ENCODE measurements at places on chromosomes 2 and 18. TPM values are rescaled to one million over a fixed set of nuclear protein-coding genes. Genes with fewer than 3 reads are reported as not detected.

CCDC138 gene
- 12.8 TPM for total RNA-seq

MEP1B gene
- not detected for total RNA-seq

APLF gene
- total RNA-seq = 4.0 TPM

ASB18 gene
- not detected for total RNA-seq

SERPINB12 gene
- not detected for total RNA-seq

NYAP2 gene
- not detected for total RNA-seq

PTPRN gene
- 0.11 TPM for total RNA-seq

CROCC2 gene
- total RNA-seq = not detected

ACKR3 gene
- total RNA-seq = 0.90 TPM

SNED1 gene
- total RNA-seq = 1.8 TPM

SLC23A3 gene
- total RNA-seq = 2.3 TPM

SAG gene
- not detected for total RNA-seq

- DNase-seq = no peak
These were observed 2.9 kb upstream of the RRM2 start for GRCh38 chr2:10119601-10120157.

DNA sequence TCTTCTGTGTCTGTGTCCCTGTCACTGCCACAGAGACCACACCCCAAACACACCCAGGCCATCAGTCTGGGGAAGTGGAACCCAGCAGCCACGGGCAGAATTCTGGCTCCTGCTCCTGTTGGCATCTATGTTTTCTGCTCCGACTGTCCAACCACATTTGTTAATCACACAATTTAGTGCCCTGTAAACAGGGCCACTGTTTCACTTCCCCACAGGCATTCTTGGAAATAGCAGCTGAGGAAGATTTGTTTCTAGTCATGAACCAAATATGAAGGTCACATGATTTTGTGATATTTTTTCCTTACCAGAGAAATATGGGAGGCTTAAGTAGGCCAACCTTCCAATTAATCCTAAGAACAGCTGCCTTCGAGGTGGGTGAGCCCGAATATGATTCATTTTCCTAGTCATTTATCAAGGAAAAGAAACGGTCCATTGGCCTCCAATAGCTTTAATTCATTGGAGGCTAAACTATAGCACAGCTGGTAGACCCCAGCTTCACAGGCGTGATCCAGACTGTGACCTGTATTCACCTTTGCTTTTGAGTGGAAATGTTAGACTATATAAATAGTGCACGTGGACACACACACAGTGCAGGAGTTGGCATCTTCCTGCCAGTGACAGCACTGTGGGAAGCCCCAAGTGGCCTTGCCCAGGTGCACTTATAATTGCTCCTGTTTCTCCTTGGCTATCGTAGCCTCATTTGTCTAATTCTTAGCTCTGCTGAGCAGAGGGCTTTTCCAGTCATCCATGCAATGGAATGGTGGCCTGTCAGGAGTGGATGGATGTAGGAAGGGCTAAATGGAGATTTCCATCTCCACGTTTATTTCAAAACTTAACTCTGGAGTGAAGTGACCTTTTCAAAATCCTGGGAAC is 267.9 kb downstream of the LPIN1 start:
- DNase-seq = no peak

GRCh38 chr2:161124201-161124600 is 36.0 kb upstream of the TANK start:
- no peak for DNase-seq

DNA sequence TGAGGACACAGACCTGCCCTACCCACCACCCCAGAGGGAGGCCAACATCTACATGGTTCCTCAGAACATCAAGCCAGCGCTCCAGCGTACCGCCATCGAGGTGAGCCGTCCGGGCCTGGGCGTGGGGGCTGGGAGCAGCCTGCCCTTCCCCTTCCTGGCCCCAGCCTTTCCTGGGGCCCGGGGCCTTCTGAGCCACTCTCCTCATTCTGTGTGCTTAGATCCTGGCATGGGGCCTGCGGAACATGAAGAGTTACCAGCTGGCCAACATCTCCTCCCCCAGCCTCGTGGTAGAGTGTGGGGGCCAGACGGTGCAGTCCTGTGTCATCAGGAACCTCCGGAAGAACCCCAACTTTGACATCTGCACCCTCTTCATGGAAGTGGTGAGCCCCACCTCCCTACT is 157.9 kb downstream of the DYSF start:
- DNase-seq = no peak

- DNase-seq = no peak
These were observed 635.7 kb downstream of the NRXN1 start for GRCh38 chr2:50396298-50396631.

GRCh38 chr2:239198221-239198620 is 202.6 kb downstream of the HDAC4 start:
- no peak for DNase-seq

GRCh38 chr2:200578778-200579177 is 7.0 kb upstream of the AOX1 start:
- DNase-seq = no peak

- DNase-seq = no peak
These were observed 27.0 kb upstream of the MTX2 start for GRCh38 chr2:176242276-176242675.

DNA sequence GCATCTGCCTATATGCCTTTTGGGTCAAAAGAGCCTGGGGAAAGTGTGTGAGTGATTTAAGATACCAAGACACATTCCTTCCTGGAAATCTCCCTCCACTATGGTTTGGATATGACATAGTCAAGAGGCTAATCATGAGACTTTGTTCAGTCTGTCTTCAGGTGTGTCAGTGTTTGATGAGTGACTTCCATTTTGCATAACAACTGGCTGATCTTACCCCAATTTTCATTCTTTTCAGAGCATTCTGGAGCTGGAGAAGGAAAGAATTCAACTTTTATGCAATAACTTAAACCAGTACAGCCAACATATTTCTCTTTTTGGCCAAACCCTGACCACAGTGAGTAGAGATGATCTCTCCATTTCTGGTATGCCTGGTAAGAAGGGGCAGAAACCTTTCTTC is 39.4 kb downstream of the SPC25 start:
- DNase-seq = no peak

DNA sequence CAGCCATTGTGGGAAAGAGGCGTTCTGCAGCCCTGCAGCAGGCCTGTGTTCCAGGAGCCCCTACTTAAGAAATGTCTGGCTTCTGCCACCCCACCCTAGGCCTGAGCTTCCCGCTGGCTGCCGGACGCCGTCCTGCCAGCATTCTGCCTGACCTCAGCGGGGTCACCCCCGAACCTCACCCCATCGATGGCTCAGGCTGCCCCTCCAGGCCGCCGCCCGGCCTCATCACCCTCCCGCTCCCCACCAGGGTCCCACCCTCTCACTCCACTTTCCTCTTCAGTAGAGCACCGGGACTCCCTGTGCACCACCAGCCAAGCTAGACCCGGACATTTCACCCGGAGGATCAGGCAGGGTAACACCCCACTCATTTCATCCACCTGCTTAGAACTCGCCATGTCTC is 73.6 kb upstream of the SALL3 start:
- no peak for DNase-seq

DNA sequence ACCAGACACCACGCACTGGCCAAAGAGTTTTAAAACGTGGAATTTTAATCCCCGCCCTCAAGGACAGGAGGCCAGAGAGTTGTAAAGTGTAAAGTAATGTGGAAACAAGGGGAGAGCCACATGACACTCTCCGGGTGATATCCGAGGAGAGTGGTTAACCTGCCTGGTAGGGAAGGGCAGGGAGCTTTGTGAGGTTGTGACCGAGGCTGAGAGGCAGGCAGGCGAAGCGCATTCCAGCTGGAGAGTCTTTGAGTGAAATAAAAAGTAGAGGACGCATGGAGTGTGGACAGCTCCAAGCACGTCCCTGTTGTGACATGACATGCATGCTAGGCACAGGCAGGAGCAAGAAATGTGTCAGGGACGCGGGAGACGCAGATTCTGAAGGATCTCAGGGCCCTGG is 539.5 kb downstream of the RNF144A start:
- no peak for DNase-seq

GRCh38 chr2:217666338-217666737 is 336.5 kb downstream of the TNS1 start:
- no peak for DNase-seq

- no peak for DNase-seq
These were observed 42.3 kb upstream of the FAM136A start for GRCh38 chr2:70344195-70344594.

DNA sequence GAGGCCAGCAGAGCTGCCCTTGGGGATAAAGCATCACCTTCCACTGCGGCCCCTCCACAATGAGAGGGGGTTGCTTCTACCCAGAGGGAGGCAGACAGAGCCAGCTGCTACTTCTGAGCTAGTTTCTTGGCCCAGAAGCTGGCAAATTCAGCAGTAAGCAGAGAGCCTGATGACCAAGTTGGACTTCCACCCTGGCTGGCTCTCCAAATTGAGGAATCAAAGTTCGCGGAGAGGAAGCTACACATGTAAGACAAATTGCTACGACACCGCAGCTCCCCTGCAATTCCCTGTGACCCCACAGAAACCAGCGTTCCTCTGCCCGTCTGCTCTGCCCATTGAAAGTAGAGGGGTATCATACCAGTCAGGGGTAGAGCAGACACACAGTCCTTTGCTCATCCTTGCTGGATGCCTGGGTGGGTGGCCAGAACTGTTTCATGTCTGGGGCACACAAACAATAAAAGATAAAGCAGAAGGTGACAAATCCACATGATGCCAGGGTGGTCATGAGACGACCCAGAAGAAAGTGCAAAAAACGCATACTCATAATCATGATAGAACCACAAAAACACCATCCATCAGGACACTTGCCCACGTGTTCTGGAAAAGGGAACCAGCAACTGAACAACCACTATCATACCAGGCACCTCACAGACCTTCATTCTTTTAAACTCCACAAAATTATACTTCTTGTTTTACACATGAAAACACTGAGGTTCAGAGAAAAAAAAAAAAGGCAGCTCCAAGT is 5.4 kb downstream of the TFCP2L1 start:
- no peak for DNase-seq

GRCh38 chr2:182259629-182260150 is 167.1 kb downstream of the PDE1A start:
- no peak for DNase-seq

DNA sequence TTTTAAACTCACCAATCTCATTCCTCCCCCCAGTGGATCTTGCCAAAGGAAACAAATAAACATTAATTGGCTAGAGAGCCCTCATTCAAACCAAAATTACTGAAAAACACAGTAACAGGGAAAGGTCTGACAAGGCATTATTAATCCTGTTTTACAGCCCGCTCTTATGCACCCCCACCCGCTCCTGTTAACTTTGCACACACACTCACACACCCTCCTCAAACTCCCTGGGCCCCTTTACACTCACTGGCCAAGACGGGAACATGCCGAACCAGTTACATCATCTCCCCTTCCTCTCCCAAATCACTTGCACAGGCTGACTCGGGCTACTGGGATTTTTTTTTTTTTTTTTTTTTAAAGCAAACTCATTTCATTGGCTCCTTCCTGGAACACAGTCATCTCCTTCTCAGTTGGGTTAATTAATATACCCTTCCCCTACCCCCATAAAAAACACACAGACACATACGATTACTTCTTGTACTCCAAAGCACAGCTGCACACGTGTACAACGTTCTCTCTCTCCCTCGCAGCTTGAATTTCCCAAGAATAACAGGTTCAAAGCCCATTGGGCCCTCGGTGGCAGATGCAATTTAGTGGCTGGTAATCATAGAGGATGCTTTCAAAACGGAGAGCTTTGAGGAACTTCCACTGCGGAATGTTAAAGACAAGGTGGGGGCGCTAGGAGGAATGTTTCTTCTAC is 31.8 kb downstream of the KLF7 start:
- no peak for DNase-seq

GRCh38 chr2:63506320-63506719 is 82.0 kb downstream of the WDPCP start:
- no peak for DNase-seq

GRCh38 chr2:144343145-144343544 is 176.8 kb downstream of the ZEB2 start:
- no peak for DNase-seq

DNA sequence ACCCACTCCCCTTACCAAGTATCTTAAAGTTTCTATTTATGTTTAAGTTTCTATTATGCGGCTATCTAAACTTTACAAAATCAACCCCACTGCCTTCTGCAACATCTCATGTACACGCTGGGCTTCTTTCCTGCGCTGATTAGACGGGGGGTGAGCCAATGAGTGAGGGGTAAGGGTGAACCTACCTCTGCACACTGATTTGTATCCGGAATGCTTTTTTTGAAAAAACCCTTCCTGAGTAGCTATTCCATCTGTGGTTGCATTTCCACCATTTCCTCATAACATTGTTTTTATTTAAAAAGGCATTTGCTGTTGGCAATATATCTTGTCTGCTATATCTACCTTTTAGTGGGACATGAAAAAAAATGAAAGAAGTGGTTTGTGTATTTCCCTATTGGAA is 6.3 kb downstream of the ALPG start:
- no peak for DNase-seq

DNA sequence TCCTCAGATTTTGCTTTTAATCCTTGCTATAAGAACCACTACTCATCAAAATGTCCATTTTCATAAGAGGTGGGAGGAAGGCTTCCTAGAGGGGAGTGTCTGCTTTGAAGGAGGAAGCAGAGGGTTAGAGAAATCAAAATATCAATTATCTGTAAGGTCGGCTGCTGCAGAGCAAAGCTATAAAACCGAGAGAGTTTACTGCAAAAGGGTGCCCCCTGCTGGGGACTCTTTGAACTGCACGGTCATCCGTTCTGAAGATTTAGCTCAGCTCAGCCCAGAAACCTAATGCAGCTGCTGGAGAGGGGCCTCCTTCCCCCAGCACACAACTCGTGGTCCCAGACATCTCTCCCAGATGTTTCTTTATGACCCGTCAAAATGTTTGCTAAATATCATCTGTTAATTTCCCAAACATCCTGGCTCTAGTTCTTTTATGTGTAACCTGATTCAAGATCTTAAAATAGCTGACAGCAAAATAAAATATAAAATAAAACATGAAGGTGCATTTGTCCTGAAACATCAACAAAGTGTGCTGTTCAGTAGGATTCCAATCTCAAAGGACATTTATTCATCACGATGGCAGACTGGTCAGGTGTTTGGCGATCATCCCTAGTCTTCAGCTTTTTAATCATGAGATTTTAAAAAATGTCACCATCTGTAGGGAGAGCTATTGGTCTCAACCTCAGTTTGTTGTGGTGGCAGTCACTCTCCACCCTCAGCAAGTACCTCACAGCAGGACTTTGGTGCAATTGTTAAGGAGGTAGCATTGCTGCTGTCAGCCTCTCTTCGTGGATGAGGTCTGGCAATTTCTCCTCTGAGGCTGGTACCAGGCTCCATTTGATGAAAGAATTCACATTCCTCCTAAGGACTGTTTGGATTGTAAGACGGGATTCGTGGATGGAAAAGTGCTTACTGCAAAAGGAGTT is 185.9 kb downstream of the MTX2 start:
- DNase-seq = peak; percentile 77

- no peak for DNase-seq
These were observed 152.9 kb downstream of the SMAD7 start for GRCh38 chr18:48797841-48798255.

- DNase-seq = no peak
These were observed 128.1 kb upstream of the SERTAD2 start for GRCh38 chr2:64781711-64782390.

GRCh38 chr2:199772035-199772976 is 78.7 kb downstream of the FTCDNL1 start:
- DNase-seq = no peak

- no peak for DNase-seq
These were observed 37.7 kb upstream of the KLF11 start for GRCh38 chr2:10005461-10006235.

GRCh38 chr2:204019572-204020501 is 83.3 kb downstream of the ICOS start:
- no peak for DNase-seq

All from CD8-positive, alpha-beta memory T cell (primary cell).